ENCODE measurements at places on chromosomes 12 and 14. TPM values are rescaled to one million over a fixed set of nuclear protein-coding genes. Genes with fewer than 3 reads are reported as not detected.
A peak's percentile ranks its signal among the peaks of the same experiment; 100 is the strongest.

- DNase-seq, result peak; percentile 47
- peak overlapping the region; percentile 93 for H3K27ac ChIP-seq
- H3K36me3 ChIP-seq, result peaks cover 9% of the 10 kb centered on the region
- H3K4me1 ChIP-seq, result peaks cover 47% of the 10 kb centered on the region
- no peaks in the 10 kb centered on the region for H3K27me3 ChIP-seq
These were observed 1.5 kb downstream of the KLC1 start for GRCh38 chr14:103630364-103631108.

DNA sequence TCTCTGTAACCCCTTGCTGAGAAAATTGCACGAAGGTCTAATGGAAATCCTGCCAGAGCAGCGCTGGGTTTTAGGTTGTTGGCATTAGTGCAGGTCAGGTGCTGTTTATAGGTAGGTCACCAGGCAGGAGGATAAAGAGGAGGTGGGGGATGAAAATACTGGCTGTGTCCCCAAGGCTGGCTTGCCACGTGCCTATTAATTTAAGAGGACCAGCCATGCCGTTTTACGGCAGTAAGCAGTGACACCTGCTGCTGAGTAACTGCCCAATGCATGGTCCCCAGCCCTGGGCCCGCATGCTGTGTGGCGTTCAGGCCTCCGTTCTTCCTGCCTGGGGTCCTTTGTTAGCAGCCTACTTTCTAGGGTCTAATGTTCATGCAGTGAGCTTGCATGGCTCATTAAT lies 67.2 kb downstream of the WDR20 start:
- H3K4me3 ChIP-seq, result no peak overlapping the region
- no peak overlapping the region for H3K27ac ChIP-seq
- DNase-seq, result no peak
- peaks cover 20% of the 10 kb centered on the region for H3K36me3 ChIP-seq

DNA sequence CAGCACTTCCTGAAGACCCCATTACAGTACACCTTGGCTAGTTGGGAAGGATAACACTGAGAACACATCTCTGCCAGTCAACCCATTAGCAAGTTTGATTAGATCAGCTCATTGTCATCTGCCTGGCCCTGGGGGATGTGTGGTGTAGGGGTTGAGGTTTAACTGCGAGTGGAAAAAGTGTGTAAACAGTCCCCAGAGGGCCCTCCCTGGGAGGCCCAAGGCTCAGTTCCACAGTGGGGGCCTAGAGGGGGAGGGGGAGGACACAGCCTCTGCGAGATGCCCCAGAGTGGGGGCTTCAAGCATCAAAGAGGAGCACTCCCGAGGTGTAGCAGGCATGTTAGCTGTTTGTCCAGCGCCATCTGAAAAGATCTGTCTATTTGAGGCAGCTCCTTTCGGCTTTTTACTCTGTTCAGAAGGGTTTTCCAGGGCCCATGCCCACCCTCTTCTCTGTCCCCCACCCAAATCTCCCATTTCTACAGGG lies 344 bp downstream of the LPAR5 start:
- no peaks in the 10 kb centered on the region for H3K36me3 ChIP-seq
- peaks cover 16% of the 10 kb centered on the region for H3K4me1 ChIP-seq
- peak overlapping the region; percentile 61 for H3K4me3 ChIP-seq
- H3K27ac ChIP-seq, result peak overlapping the region; percentile 58
- DNase-seq, result no peak
- H3K27me3 ChIP-seq, result no peaks in the 10 kb centered on the region

DNA sequence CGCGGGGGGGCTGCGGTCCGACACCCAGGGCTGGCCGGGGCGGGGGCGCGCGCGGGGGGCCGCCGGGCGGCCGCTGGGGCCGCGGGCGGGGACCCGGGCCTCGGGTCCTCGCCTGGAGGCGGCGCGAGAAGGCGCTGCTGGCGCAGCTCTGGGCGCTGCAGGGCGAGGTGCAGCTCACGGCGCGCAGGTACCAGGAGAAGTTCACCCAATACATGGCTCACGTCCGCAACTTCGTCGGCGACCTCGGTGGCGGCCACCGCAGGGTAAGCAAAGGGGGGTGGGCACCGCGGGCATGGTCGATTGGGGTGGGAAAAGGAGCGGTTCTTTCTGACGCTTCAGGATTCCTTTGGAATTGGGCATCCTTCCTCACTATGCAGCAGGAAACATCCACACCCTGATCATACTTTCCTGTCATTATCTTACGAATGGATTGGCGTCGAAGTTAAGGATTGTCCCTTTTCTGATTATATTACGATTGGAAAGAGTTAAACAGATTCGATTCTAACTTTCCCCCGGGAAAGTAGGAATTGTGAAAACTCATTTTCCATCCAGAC lies 798 bp downstream of the PDZRN4 start:
- no peak for DNase-seq
- no peak overlapping the region for H3K27ac ChIP-seq
- H3K27me3 ChIP-seq, result peaks cover 47% of the 10 kb centered on the region

DNA sequence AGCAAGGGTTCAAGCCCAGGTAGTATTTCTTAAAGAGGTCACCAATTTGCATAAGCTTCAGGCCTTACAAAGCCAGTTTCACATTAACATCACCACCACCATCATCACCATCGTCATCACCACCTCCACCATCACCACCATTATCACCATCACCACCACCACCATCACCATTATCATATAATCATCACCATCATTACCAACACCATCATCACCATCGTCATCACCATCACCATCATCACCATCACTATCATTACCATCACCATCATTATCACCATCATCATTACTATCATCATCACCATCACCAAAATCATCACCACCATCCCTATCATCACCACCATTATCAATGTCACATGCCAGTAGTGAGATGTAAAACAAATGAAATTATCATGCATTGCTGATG lies 50.4 kb upstream of the RIMBP2 start:
- no peak overlapping the region for H3K4me3 ChIP-seq
- no peak overlapping the region for H3K27ac ChIP-seq
- no peak for DNase-seq

Gene NEMF
- 52.9 TPM for total RNA-seq

DNA sequence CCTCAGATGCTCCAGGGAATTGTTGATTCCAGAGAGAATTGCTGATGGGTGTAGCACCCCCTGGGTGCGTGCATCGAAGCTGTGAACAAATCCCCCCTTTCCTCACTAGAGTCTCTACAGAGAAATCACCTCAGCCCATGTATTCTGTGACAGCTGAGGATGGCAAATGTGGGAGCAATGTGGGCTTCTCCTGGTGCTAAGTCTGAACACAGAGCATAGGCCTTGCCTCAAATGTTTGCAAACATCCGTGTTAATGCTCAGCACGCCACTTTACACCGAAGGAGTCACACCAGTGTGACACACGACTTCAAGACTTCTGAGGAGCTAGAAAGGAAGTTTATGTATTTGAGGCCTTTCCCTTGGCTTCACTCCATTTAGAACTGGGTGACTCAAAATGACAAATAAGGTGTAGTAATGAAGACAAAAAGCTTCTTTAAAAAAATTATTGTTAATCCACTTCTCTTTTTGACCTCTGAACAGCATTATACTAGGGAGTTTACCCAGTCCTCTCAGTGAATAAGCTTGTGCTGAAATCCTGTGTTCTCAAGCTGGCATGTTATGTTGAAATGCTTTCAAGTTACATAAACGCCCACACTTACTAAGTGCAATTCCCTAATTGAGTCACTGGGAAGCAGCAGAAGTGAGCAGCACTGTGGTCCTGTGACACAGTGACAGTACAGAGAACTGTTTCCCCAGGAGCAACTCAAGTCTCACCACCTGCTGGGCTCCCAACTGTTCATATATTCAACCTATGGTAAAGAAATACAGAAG lies 92.9 kb downstream of the FAR2 start:
- H3K4me1 ChIP-seq, result peaks cover 64% of the 10 kb centered on the region
- peak overlapping the region; percentile 3 for H3K4me3 ChIP-seq
- no peaks in the 10 kb centered on the region for H3K27me3 ChIP-seq
- peak; percentile 100 for DNase-seq
- peak overlapping the region; percentile 83 for H3K27ac ChIP-seq

Gene PTPN6
- total RNA-seq, result 22.5 TPM

DNA sequence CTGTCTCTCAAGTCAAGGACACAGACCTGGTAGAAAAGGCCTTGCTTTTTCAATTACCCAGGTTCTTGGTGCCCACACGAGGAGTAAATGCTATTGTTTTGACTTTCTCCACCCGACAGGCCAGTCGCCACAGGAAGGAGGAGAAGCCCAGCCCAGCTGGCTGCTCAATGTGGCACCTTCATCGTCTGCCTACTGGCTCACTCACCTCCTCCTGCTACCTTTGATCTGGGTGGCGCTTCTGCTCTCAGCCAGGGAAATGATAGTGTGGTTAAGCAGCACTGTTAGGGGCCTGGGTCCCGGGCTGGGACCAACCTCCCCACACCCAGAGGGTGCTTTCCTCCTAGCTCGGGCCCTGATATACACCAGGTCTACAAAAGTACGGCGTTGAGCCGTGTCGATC lies 75.0 kb upstream of the FZD10 start:
- no peak overlapping the region for H3K27ac ChIP-seq
- no peaks in the 10 kb centered on the region for H3K4me1 ChIP-seq
- no peak overlapping the region for H3K4me3 ChIP-seq
- H3K36me3 ChIP-seq, result no peaks in the 10 kb centered on the region

GRCh38 chr14:22452330-22452729 lies 136.7 kb downstream of the DAD1 start:
- H3K4me1 ChIP-seq, result peaks cover 17% of the 10 kb centered on the region
- H3K36me3 ChIP-seq, result no peaks in the 10 kb centered on the region
- no peak overlapping the region for H3K4me3 ChIP-seq
- no peaks in the 10 kb centered on the region for H3K27me3 ChIP-seq
- DNase-seq, result no peak

Gene ACSM4
- total RNA-seq, result not detected

GRCh38 chr14:96299441-96299840 lies 43.4 kb downstream of the BDKRB1 start:
- no peaks in the 10 kb centered on the region for H3K4me1 ChIP-seq
- no peak for DNase-seq

Gene GSG1
- not detected for total RNA-seq

DNA sequence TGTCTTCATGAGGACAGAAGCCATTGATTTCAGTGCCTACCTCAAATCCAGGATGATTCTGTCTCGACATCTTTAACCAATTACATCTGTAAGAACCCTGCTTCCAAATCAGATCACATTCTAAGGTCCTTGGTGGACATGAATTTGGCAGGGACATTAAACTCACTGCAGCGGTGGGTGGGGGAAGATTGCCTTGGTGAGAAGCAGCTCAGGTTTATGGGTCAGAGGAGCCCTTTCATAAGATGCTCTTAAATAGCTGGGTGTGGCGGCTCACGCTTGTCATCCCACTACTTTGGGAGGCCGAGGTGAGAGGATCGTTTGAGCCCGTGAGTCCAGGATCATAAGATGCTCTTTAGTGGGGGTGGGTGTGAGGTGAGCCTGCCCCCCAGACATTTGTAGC lies 42.9 kb downstream of the ELK3 start:
- H3K36me3 ChIP-seq, result no peaks in the 10 kb centered on the region
- peaks cover 21% of the 10 kb centered on the region for H3K4me1 ChIP-seq
- DNase-seq, result no peak
- peak overlapping the region; percentile 31 for H3K4me3 ChIP-seq
- no peaks in the 10 kb centered on the region for H3K27me3 ChIP-seq
- peak overlapping the region; percentile 80 for H3K27ac ChIP-seq

DNA sequence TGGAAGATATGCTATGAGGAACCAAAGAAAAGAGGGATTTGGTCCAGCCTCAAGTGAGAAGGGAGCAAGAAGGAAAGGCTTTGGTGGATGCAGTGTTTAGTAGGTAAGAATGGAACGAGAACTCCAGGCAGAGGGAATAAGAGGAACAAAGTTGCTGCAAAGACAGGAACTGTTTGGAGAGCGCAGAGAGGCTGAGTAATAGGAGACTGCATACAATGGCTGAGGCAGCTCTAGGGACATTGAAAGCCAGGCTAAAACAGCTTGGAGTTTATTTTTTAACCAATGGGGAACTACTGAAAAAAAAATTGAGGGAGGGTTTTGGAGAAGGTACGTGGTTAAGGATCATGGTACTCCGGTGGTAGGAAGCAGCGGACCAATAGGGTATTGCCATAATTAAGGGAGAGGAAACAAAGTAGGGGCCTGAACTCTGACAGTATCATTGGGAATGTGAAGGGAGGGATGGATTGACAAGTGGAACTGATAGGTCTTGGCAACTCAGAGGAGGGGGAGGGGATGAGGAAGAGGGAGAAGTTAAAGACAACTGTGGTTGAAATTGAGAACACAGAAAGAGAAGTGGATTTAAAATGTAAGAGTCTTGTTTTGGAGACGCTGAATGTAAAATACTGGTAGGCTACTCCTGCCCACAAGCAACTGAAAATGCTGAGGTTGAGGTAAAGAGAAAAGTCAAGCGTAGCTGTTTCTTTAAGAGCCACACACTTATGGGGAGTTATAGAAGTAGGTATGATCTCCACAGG lies 4.8 kb downstream of the ASCL4 start:
- no peak overlapping the region for H3K27ac ChIP-seq
- no peak for DNase-seq
- H3K36me3 ChIP-seq, result no peaks in the 10 kb centered on the region
- no peak overlapping the region for H3K4me3 ChIP-seq
- H3K27me3 ChIP-seq, result peaks cover 83% of the 10 kb centered on the region
- no peaks in the 10 kb centered on the region for H3K4me1 ChIP-seq
